ENCODE measurements at places on chromosomes 16 and 17. TPM values are rescaled to one million over a fixed set of nuclear protein-coding genes. Genes with fewer than 3 reads are reported as not detected.
A peak's percentile ranks its signal among the peaks of the same experiment; 100 is the strongest.

DNA sequence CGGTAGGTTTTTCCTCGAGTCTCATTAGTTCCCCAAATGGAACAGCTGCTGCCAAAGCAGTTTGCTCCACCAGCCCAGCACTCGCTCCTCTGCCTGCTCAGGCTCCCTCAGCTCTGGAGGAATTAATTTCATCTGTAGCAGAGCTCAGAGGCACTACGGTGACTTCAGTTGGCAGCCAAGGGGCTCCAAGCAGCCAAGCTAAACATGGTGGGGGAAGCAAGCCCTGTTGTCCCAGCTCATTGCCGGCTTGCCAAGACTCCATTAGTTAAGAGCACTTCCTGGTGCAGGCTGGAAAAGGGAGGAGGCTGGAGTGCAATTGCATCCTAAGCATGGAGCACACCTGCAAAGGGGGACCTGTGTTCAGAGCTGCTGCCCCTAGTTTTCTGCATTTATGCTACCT lies 78.7 kb upstream of the GPRC5B start:
- H3K27ac ChIP-seq = no peak overlapping the region
- H3K4me1 ChIP-seq = no peaks in the 10 kb centered on the region
- no peaks in the 10 kb centered on the region for H3K36me3 ChIP-seq
- DNase-seq = no peak
- H3K4me3 ChIP-seq = no peak overlapping the region

- no peak for DNase-seq
- no peaks in the 10 kb centered on the region for H3K36me3 ChIP-seq
These were observed 679.6 kb downstream of the HS3ST4 start for GRCh38 chr16:26371349-26371869.

GAST gene
- total RNA-seq = not detected

- DNase-seq = no peak
- no peaks in the 10 kb centered on the region for H3K27me3 ChIP-seq
- no peak overlapping the region for H3K27ac ChIP-seq
- no peaks in the 10 kb centered on the region for H3K4me1 ChIP-seq
- H3K36me3 ChIP-seq = no peaks in the 10 kb centered on the region
- H3K4me3 ChIP-seq = no peak overlapping the region
These were observed 21.5 kb downstream of the ABCA10 start for GRCh38 chr17:69207151-69207550.

TAC4 gene
- total RNA-seq = not detected

KCNJ2 gene
- total RNA-seq = 1.4 TPM

DNA sequence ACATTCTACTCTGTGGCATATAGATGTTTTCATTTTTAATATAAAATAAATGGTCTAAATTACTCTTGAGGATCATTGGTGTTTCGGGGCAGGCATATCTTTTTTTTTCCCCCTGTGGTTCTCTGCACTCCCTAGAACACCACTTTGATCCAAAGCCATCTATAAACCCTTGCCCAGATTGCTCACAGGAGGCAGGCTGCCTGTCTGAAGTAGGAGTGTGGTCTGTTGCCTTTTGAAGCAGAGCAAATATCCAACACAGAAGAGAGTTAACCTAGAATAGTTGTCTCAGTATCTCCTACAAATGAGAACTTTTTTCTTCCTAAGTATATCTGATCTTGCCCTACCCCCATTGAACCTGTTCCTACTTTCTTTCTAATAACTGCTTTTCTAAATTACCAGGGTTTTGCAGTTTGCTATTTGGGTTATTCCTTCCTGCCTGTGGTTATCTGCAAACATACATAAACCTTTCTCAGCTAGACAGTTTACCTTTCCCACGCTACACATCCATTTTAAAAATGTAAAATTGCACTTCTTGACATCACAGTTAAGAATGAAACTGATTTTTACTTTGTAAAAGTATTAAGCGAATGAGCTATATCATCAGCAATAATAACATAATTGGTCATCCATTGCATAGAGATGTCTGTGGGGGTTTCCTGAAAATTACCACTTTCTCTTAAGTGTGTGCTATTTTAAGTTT lies 4.7 kb upstream of the CMTM1 start:
- no peaks in the 10 kb centered on the region for H3K27me3 ChIP-seq
- no peaks in the 10 kb centered on the region for H3K4me1 ChIP-seq
- no peak overlapping the region for H3K4me3 ChIP-seq
- no peak for DNase-seq
- no peak overlapping the region for H3K27ac ChIP-seq

- H3K27ac ChIP-seq = peak overlapping the region; percentile 84
- H3K4me3 ChIP-seq = peak overlapping the region; percentile 57
- H3K4me1 ChIP-seq = peaks cover 12% of the 10 kb centered on the region
- DNase-seq = peak; percentile 48
- no peaks in the 10 kb centered on the region for H3K36me3 ChIP-seq
These were observed 571 bp downstream of the CAVIN1 start for GRCh38 chr17:42422412-42422957.

TMEM238L gene
- total RNA-seq = not detected

DNA sequence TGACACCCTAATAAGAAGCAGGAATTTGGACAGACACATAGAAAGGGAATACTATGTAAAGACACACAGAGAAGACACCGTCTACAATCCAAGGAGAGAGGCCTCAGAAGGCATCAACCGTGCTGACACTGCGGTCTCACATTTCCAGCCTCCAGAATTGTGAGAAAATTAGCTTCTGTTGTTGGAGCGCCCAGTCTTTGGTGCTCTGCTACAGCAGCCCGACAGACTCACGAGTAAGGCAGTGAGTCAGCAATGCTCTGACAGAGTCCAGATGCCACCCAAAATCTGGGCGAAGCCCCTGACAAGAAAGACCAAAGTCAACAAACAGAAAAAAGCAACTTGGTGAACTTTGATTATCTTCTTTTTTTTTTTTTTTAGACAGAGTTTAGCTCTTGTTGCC lies 32.5 kb upstream of the RAI1 start:
- H3K36me3 ChIP-seq = no peaks in the 10 kb centered on the region
- DNase-seq = no peak
- no peak overlapping the region for H3K27ac ChIP-seq
- no peaks in the 10 kb centered on the region for H3K4me1 ChIP-seq

MYH8 gene
- not detected for total RNA-seq

- no peaks in the 10 kb centered on the region for H3K27me3 ChIP-seq
- DNase-seq = no peak
- peaks cover 88% of the 10 kb centered on the region for H3K36me3 ChIP-seq
- no peak overlapping the region for H3K4me3 ChIP-seq
These were observed 20.2 kb downstream of the SLC16A3 start for GRCh38 chr17:82248815-82249674.

DNA sequence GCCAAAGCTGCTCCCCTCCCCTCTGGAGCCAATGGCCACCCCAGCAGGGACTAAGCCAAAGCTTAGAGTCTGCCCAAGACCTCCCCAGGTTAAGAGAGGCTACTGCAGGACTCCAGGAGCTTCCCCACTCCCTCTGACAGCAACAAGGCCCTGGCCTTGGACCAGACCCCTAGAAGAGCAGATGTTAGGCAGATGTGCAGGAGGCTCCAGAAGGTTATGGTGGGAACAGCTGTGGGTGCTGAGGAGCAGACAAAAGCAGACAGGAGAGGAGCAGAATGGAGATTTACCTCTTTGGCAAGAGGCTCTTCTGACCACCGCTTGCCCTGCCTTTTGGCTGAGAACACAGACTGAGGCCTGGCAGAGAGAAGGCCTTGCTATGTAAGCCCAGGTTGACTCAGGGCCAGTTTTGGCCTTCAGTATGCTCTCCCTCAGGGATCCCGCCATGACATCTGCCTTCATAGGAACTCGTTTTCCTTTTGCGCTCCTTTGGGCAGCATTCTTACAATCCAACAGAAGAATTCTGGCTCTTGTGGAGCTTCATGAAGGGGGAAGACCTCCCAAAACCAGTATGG lies 113.0 kb downstream of the RBFOX3 start:
- H3K27me3 ChIP-seq = no peaks in the 10 kb centered on the region
- H3K4me3 ChIP-seq = no peak overlapping the region
- H3K4me1 ChIP-seq = no peaks in the 10 kb centered on the region
- no peak for DNase-seq

DNA sequence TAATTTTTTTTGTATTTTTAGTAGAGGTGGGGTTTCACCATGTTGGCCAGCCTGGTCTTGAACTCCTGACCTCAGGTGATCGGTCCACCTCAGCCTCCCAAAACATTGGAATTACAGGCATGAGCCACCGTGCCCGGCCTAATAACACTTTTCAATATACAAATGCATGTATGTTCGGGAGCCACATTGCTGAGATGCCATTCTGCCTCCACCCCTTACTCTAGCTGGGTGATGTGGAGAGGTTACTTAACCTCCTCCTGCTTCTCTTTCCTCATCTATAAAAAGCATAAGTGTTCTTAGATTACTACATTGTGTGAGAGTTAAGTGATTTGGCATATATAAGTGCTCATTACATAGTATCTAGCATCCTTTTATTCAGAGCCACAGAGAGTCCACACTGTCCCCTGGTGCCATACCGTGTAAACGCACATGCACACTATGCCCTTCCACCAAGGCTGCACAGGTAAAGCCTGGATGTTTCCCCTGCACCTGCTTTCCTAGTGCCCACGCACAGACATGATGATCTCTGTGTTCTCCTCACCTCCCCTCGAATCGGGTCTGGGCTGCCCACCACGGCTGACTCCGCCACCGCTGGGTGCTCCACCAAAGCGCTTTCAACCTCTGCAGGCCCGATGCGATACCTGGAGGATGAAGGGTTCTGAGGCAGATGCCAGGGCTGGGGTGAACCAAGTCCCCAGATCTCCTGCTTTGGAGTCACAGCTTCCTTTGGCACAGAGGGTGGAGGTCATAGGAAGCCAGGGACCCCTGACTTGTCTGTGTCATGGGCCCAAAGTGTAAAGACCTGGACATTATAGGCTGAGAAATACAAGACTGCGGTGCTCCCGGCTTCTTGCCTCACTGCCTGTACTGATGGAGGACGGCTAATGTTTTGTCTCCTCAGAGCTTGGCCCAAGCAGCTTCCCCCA lies 49.0 kb upstream of the ACSM2B start:
- DNase-seq = no peak
- no peak overlapping the region for H3K27ac ChIP-seq
- no peaks in the 10 kb centered on the region for H3K36me3 ChIP-seq

CAPNS2 gene
- total RNA-seq = not detected

DNA sequence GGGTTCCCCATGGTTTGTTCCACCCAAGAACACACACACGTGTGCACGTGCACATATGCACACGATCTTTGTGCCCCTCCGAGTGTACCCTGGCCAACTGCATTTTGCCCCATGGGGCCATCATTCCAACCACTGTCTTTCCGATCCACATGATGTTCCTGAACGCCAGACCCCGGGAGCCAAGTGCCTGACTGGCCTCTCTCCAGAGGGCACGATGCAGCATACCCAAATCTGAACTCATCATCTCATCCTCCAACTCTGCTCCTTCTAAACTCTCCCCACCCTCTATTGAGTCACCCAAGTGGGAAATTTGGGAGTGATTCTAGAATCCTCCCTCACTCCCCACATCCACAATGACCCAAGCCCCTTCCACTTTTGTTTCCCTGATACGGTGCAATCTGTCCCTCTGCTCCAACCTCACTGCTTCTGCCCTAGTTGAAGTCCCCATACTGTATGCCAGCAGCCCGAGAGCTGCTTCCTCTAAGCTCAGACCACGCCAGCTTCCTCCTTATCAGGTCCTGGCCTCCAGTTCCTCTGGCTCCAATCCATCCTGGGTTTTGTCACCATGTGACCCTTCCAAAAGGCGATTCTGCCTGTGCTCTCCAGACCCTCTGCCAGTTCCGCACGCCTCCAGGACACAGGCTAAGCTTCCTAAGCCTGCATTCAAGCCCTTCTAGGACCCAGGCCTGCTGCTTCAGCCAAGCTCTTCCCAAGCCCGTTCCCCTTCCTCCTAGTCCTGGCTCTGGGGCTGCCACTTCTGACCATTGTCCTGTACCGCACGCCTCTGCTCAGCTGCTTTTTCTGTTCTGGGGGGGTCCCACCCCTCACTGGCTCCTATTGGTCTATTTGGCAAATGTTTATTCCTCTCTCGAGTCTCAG lies 10.1 kb upstream of the TMEM208 start:
- no peaks in the 10 kb centered on the region for H3K4me1 ChIP-seq
- DNase-seq = no peak
- no peaks in the 10 kb centered on the region for H3K36me3 ChIP-seq
- no peak overlapping the region for H3K4me3 ChIP-seq
- no peaks in the 10 kb centered on the region for H3K27me3 ChIP-seq

DNA sequence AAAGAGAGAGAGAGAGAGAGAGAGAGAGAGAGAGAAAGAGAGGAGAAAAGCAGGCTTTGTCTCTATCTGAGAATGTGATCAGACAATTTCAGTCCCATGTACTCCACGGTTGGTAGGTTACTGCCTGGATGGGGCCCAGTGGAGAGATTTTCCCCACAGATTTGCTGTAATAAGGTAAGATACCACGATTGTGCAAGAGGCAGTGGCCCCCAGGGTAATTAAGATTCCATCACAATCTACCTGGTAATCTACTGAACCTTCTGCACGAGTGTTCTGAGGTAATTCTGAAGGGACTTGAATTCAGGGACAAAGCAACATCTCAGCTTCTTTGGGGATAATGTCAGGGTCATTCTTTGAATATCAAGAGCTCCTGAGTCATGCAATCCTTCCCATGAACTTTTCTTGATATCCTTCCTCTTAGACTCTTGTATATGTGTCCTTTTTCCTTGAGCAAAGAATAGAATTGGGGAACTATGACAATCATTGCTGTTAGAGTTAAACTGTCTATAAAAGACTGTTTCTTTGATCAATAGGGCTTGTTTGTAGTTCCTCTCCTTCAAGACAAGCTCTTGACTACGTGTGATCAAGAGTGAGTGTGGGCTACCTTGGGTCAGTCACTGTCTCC lies 306.6 kb downstream of the MAF start:
- H3K36me3 ChIP-seq = no peaks in the 10 kb centered on the region
- no peak for DNase-seq
- no peaks in the 10 kb centered on the region for H3K27me3 ChIP-seq

C16orf89 gene
- total RNA-seq = not detected

MRM3 gene
- 18.1 TPM for total RNA-seq

- H3K4me1 ChIP-seq = no peaks in the 10 kb centered on the region
- no peak overlapping the region for H3K27ac ChIP-seq
- H3K27me3 ChIP-seq = no peaks in the 10 kb centered on the region
- peaks cover 71% of the 10 kb centered on the region for H3K36me3 ChIP-seq
These were observed 32.9 kb downstream of the DEF8 start for GRCh38 chr16:89981414-89981813.

- H3K27me3 ChIP-seq = no peaks in the 10 kb centered on the region
- no peak overlapping the region for H3K27ac ChIP-seq
- H3K36me3 ChIP-seq = peaks cover 40% of the 10 kb centered on the region
- no peak for DNase-seq
- no peak overlapping the region for H3K4me3 ChIP-seq
These were observed 36.4 kb downstream of the AKAP1 start for GRCh38 chr17:57121308-57122042.

GRCh38 chr16:24471561-24472350 lies 67.6 kb upstream of the RBBP6 start:
- no peaks in the 10 kb centered on the region for H3K27me3 ChIP-seq
- no peaks in the 10 kb centered on the region for H3K36me3 ChIP-seq
- H3K4me1 ChIP-seq = no peaks in the 10 kb centered on the region
- no peak for DNase-seq
- no peak overlapping the region for H3K4me3 ChIP-seq
- no peak overlapping the region for H3K27ac ChIP-seq

DNA sequence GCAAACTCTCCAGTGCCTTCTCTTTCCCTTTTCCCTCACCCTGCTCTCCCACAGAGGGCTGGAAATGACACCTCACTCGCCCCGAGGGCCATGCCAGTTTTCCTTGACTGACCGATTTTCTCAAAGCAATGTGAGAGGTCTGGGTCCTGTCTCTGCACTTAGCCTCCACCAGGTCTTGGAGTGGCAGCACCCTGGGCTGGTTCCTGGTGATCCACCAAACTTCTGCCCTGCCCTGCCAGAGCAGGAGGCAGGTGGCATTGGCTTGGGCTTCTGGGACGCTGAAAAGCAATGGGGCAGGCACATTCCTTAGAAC lies 97.5 kb downstream of the RAB11FIP4 start:
- H3K36me3 ChIP-seq = no peaks in the 10 kb centered on the region
- DNase-seq = no peak
- H3K27ac ChIP-seq = peak overlapping the region; percentile 44
- H3K4me1 ChIP-seq = peaks cover 40% of the 10 kb centered on the region
- peak overlapping the region; percentile 74 for H3K4me3 ChIP-seq

Data from right lobe of liver (tissue), 6 donors.